ENCODE measurements at places on chromosomes 13 and 19. TPM values are rescaled to one million over a fixed set of nuclear protein-coding genes. Genes with fewer than 3 reads are reported as not detected.

DNA sequence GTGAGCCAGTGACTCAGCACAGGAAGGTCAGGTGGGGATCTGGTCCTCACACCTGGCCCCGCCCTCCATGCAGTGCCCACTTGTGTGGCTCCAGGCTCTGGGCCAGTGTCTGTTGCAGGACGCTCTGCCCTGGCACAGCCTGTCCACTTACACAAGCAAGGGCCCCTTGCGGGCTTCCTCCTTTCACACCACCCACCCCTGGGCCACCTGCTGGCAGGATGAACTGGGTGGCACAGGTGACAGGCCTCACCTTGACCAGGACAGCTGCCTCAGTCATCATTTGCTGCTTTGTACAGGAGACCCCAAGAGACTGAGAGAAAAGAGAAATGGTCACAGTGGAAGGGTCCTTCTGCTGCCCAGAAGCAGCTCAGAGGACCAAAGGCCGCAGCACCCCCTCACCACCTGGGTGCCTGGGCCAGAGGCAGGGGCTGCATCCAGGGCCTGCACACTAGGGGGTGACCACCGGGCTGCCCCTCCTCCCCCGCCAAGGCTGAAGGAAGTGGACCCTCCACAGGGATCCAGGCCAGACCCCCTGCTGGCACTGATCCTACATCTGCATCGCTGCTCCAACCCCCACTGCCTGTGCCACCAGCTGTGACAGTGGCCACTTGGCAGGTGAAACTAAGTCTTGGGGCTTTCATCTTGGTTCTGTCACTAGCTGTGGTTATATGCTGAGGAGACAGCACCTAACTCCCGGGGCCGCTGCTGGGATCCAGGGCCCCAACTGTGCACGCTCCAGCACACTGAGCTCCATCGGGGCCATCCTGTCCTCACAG is 110.3 kb downstream of the TUBA3C start:
- no peak for DNase-seq

DNA sequence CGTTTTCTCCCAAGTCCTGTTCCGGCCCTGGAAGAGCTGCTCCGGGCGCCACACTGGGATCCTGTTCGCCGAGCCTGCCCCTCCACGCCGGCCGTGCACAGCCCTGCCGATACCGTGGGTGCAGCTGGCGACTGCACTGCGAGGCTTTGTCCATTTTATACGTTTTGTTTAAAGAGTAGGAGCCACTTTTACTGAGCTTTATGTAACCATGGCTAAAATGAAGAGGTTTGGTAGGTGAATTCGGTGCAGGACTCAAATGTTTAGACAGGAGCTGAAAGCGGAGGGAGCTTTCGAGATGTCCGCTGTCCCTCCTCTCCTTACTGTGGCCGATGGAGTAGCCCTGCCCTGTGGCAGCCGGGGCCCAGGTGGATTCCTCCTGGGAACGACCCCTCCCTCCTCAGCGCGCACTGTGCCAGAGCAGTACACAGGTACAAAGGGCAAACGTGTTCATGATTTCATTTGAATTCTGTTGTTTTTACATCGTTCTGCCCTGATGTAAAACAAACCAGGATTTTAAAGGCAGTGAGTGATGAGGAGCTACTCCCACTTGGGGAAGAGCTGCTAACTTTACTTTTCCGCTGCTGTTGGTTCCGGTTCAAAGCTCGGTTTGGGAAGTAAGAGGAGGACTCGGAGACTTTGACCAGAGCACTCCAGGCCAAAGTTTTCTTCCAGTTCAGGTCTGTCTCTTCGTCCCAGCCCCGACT is 1.7 kb downstream of the COL4A2 start:
- DNase-seq, result no peak

- peak; percentile 1 for DNase-seq
Observed at GRCh38 chr19:28960986-28961705, 251.8 kb downstream of the UQCRFS1 start.

- DNase-seq, result peak; percentile 43
Observed at GRCh38 chr13:106649495-106649894, 81.6 kb upstream of the ARGLU1 start.

- no peak for DNase-seq
Observed at GRCh38 chr13:99087954-99088491, 110.2 kb upstream of the DOCK9 start.

- DNase-seq, result no peak
Observed at GRCh38 chr13:36454987-36455386, 22.7 kb downstream of the CCNA1 start.

GRCh38 chr13:28636069-28636468 is 22.9 kb upstream of the POMP start:
- no peak for DNase-seq

GRCh38 chr19:33727331-33727998 is 69.2 kb upstream of the KCTD15 start:
- no peak for DNase-seq

DNA sequence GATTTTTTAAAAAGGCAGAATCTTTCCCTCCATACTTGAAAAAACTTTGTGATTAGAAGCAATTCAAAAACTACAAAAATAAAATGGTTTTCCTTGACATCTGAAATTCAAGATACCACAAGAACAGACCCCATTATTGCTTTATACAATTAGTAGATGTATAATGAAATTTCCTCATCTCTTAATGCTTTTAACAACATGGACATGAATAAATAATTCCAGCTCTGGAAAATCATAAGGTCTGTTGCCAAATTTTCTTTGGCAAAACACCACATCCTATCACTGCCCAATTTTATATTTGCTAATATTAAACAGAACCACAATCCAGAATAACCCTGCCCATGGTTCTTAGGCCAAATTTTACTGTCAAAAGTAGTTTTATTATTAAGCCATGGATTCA is 1543.6 kb upstream of the MIR17HG start:
- no peak for DNase-seq

GRCh38 chr19:47094557-47095475 is 18.8 kb downstream of the ZC3H4 start:
- no peak for DNase-seq

GRCh38 chr19:54415901-54416673 is 823 bp downstream of the TTYH1 start:
- DNase-seq, result no peak

GRCh38 chr19:34127684-34128189 is 44.6 kb upstream of the LSM14A start:
- no peak for DNase-seq

DNA sequence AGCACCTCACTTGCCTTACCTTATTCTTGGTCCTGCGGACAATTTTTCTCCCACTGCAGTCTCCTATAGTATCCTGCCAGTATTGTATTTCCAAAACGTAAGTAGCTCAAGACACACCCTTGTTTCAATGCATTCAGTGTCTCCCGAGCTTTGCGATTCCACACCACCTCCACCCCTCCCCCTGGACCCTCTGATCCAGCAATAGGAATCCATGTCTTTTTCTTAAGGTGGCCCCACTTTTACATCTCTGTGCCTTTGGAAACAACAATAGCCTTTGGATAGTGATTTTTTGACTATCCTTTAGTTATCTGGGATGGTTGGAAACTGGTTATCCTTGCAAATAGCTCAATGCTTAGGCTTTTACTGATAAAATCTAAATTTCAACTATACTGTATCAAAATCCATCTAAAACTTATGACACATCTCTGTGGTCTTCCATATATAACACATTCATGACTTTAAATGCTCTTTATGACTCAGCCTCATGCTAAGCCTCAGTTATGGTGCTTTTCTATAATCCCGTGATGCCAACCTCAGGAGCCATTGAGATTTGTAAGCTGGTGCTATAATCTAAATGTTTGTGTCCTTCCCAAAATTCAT is 27.1 kb downstream of the FAM216B start:
- peak; percentile 22 for DNase-seq

DNA sequence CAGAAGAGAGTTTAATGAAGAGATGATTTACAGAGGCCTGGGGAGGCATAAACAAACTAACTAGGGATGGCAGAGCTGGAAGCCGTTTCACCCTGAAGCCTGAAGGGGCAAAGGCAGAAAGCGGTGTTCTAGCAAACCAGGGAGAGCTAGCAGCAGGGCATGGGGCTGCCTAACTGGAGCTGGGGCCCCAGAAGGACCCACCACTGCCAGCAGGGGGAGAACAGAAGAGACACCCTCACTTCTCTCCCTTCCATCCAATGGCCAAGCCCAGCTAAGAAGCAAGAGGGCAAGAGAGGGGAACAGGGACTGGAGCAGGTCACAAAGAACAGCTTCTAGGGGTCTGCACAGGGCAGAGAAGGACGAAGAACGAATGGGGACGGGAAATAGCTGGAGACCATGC is 195.5 kb downstream of the KATNAL1 start:
- DNase-seq, result no peak

DNA sequence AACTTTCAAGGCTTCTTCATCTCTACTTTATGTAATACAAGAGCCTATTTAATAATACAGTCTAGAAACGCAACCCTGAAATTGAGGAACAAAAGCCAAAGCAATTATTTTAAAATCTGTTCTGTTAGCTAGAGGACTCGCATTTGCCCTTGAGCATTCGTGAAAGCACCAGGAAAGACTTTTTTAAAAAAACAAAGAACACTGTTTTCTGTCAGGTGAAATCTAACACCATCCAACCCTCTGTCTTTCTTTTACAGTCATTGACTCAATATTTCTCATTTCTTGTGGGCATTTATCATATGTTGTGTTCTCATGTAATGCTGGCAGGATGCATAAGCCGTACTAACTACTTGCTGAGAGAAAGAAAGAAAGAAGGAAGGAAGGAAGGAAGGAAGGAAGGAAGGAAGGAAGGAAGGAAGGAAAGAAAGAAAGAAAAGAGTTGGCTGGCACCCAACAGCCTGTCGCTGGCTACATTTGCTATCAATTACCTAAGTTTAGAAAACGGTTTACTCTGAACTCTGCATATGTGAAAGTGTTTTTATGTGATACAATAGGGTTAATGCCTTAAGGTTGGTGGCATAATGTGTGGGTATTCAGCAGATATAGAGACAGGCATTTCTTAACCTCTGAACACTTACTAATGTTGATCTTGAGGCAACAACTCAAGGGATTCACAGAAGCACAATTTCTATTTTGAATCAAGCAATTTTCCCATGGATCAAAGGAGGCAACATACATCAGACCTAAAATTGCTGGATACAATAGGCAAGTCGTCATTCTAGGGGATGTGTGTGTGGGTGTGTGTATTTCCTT is 445.4 kb downstream of the DCT start:
- no peak for DNase-seq

DNA sequence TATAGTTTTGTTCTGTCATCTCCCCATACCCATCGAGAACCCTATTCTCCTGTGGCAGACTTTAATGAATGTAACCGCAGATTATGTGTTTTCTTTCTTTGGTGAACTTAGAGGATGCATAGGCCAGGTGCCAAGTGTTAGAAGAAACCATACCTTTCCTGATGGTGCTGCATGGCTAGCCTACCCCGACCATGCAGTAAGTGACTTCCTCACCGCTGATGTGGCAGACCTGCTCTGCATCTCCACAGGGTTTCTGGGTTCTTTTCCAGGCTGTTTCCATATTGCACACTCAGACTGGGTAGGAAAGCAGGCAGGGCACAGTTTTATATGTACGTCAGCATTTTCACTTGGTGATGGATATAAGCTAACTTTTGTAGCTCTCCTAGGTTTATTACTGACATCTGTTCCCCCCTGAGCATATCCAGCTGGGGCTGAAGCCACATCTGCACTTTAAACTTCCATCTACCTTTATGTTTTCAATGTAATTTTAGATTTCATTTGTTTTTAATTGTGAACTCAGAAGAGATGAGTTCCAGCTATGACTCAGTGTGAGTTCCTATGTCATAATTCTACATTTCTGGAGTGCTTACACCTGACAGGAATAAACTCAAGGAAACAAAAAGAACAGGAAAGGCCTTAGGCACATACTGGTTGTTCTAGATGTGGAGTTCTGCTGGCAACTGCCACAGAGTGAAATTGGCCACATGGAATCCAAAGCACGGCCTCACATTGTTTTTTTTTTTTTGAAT is 42.3 kb downstream of the LRCH1 start:
- DNase-seq, result peak; percentile 82

GRCh38 chr13:75226733-75227435 is 255.1 kb downstream of the TBC1D4 start:
- peak; percentile 88 for DNase-seq

DNA sequence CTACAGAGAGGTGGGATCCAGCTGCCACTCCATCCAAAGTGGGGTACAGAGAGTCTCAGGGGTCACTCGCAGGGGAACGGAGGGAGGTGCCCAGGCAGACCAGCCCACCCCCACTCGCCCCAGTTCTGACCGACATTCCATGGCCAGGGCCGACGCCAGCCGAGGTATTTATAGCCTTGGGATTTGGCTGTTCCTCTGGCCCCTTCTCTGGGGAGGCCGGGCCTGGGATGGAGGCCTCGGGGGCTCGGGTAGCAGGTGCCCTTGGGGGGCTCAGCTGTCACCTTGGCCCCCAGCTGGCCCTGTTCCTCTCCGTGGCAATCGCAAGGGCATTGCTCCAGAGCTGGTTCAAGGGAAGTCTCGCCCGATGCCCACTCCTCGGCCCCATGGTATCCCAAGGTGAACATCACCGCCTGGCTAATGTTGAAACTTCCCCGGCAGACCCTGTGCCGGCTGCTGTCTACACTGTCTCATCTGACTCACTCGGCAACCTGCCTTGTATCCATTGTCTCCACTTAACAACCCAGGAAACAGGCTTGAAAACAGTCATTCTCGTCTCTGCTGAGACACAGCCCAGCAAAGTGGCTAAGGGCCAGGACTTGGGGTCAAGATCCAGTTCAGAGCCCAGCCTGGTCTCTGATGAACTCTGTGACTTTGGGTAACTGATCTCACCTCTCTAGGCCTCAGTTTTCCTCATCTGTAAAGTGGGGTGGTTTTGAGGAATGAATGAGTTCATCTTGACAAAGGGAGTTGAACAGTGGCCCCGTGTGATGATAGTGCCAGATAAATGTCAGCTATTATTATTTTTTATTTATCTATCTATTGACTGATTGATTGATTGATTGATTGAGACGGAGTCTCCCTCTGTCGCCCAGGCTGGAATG is 9.7 kb downstream of the PRKACA start:
- no peak for DNase-seq

DNA sequence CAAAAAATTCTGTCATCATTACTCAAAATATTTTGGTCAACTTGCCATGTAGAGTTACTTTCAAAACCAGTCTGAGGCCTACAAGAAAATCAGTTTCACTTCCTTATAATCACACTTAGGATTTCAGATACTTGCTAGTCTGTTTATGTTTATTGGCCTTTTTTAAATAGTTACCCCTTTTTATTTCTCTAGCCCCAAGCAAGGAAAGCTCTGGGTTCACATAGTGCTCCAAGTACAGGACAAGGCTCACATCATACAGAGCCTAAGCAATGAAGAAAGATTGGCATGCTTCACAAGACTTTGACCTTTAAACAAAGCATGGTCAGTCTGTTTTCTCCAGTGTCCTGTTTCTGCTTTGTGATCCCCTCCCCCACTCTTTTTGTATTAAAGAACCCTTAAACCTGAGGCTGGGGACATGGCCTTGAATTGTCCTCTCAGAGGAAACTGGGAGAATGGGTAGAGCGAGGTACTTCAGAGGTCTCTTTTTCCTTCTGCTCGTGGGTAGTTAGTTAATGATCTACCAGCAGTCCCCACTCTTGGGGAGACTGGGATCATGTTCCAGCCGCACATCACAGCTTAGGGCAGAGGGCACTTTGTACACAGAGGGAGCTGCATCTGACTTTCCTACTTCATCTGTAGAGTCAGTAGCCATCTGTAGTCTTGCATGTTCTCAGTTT is 30.7 kb downstream of the CEACAM1 start:
- DNase-seq, result no peak

The NRTN gene
- 0.17 TPM for total RNA-seq

The PMIS2 gene
- not detected for total RNA-seq

The SLC44A2 gene
- 87.9 TPM for total RNA-seq

The NXNL1 gene
- total RNA-seq, result not detected

The TMEM272 gene
- total RNA-seq, result not detected

The RGS9BP gene
- total RNA-seq, result 0.51 TPM

The ZNF350 gene
- total RNA-seq, result 7.7 TPM

The SLITRK1 gene
- not detected for total RNA-seq

The CYP4F3 gene
- under 0.01 TPM for total RNA-seq

The RAP2A gene
- 26.3 TPM for total RNA-seq

The CYP2S1 gene
- total RNA-seq, result 0.50 TPM

The FCAR gene
- total RNA-seq, result not detected
